Stimulated activated CD4-positive, alpha-beta T cell treated with anti-CD3 and anti-CD28 coated beads, Interleukin-4, amount 100 ng/mL, for 1 hour (primary cell): ENCODE measurements at places on chromosomes 6 and 20.

DNA sequence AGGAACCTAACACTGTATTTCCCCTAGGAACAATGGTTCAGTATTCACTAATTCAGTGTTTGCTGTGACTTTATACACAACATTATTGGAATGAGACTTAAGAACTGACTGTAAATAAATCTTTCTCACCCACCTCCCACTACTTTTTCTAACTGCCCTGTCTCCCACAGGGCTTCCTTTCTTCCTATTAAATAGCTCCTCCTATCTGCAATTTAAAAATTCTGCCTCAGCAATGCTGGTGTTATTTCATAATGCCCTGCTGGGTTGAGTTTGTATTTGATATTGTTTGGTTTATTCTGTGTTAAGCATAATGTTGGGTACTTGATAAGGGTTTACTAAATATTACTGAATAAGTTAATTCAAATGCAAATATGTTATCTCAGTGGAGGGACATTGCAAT lies 573.1 kb upstream of the RNF217 start:
- no peak for DNase-seq

DNA sequence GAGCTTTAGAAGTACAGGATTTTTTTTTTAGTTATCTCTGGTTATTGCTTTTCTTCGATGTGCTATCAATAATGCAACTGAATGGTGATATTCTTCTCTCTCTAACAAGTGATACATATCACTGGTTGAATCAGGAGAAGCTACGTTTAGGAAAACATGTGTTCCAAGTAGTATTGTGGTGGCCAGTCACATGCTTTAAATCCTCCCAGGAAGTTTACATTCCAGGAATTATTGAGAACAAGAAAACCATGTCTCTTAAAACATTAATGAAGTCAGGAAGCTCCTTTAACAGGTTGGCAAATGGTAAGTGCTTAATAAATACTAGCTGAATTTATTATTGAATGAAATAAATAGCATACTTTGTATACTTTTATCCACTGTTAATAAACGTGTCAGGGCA lies 371.1 kb downstream of the BCKDHB start:
- DNase-seq, result no peak

- no peak for DNase-seq
Measured at GRCh38 chr6:13101409-13101808, 226.9 kb downstream of the TBC1D7 start.

DNA sequence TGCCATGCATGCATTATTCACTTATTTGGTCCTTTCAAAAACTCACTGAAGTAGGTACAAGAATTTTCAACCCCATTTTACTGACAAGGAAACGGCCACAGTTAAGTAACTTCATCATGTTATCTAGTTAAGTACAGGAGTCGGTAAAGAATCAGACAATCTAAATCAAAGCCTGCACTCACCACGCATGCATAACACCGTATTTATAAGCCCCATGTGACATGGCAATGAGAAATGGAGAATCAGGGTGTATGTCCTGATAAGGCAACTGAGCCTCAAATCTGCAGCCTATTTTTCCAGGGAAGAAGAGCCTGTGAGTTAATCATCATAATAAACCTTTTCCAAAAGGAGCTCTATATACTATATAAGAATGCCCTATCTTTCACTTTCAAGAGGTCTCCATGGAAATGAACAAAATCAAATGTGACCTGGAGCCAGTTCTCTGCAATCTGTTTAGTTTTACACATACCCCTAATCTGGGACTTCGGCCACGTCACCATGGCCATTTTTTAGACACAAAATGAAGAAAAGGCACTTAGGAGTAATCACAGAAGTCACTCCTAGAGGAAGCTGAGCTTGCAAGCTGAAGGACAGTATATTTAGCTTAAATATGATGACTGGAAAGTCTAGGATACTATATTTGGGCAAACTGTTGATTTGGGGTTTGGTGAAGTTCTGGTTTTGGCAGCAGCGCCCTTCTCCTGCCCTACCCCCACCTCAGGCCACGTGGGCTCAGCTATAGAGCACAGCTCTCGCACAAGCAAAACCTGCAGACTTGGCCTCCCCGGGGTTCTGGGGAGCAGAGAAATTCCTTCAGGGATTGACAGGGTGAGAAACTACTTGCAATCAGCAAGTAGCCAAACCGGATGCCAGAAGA lies 19.2 kb downstream of the TRAM2 start:
- DNase-seq, result no peak

DNA sequence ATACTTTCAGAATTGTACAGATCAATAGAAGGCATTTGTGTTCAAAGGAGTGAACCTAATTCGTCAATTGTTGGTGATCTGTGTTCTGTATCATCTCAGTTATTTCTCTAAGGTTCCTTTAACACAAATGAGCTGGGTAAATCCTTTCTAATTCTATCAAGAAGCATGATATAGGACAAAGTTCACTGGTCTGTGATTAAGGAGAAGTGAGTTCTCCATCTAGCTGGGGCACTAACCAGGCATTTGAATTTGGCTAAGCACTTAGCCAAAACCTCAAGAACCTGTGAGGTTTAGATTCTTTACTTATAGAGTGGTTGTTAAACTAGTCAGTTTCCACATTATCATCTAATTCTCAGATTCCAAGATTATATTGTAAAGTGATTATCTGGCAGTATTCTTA lies 50.3 kb downstream of the DOP1A start:
- no peak for DNase-seq

- no peak for DNase-seq
Measured at GRCh38 chr6:160398674-160399271, 50.6 kb downstream of the SLC22A3 start.
